Amniotic epithelial cell (primary cell): ENCODE measurements at places on chromosomes 7 and 10.

GRCh38 chr10:72056932-72057751, 31.2 kb downstream of the SPOCK2 start:
- no peak for DNase-seq

DNA sequence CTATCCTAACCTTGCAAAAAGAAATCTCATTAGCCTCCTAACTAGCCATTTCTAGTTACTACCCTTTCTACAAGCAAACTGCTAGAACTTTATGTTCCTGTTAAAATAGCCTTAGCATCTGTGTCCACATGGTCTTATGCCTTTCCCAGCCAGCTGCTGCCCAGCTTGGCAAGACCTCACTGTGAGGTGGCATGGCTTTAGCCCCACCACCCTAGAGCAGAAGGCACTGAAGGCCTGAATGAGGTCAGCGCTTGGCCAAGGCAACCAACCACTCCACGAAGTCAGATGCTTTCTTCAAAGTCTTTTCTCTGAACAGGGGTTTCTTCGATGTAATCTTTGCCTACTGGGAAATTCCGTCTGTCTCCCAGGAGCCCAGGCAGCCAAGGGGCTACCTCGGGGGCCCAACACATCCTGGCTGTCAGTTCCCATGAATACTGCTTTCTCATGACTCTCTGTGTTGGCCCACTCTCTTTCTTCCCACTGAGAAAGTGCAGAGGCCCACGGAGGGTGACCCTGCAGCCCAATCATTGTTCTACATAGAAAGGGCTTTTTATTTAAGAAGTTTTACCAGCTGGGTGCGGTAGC, 41.6 kb downstream of the POLR3A start:
- DNase-seq: no peak

- DNase-seq: peak; percentile 57
These were observed 157.3 kb upstream of the BET1 start for GRCh38 chr7:94161476-94161875.

DNA sequence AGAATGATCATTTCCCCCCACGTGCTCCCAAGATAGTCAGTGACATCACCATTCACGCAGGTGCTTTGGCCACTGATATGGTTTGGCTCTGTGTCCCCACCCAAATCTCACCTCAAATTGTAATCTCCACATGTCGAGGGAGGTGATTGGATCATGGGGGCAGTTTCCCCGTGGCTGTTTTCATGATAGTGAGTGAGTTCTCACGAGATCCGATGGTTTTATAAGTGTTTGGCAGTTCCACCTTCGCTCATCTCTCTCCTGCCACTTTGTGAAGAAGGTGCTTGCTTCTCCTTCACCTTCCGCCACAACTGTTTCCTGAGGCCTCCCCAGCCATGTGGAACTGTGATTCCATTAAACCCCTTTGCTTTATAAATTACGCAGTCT, 205.4 kb upstream of the SH2B2 start:
- DNase-seq: no peak

DNA sequence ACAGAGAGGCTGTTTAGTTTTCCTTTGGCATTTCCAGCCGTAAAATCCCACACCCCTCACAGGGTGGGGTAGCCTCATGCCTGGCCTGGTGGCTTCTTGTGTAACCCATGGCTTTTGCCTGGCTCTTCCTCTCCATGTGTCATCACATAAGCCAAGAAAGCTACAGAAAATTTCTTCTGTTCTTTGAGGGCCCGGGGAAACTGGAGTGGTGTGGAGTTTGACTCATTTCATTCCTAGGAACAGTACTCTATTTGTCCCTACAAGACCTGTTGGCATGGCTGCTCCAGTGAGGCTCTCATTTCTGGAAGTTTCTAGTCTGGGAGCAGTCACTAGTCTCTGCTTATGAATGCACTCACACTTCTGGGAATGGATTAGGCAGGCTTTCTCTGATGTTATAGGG, 523.9 kb downstream of the SUGCT start:
- peak; percentile 3 for DNase-seq

GRCh38 chr7:149770728-149771636, 2.4 kb downstream of the ZNF467 start:
- no peak for DNase-seq

- peak; percentile 21 for DNase-seq
These were observed 794 bp downstream of the MBL2 start for GRCh38 chr10:52771534-52772445.

DNA sequence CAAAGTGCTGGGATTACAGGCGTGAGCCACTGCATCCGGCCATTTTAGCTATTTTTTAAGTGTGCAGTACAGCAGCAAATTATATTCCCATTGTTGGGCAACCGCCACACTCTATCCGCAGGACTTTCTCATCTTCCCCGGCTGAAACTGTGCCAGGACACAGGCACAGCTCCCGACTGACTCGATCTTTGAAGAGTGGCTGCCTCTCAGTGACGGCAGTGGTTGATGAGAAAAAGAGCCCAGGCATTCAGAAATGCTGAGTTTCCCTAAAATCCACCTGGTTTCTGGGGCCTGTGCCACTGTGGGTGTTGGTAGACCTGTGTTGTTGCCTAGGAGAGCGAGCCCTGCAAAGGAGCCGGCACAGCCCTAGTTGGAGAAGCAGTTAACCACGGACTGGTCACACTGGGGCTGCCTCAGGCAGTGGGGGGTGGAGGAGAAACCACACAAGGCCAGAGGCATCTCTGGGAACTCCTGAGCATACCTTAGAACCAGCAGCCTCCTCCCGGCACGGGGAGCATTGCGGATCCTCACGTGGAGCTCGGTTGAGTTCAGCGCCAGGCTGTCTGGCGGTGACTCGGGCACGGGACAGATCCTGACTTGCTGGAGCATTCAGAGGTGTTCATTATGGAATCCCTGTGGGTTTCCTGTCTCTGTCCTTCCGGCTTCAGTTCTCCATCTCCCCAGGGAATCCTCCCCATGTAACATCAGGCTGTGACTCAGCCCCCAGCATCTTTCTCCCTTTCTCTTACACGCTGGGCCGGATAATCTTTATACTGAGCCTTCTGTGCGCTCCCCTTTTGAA, 16.2 kb downstream of the PFKFB3 start:
- peak; percentile 85 for DNase-seq

GRCh38 chr7:17492437-17492836, 194.0 kb downstream of the AHR start:
- no peak for DNase-seq

DNA sequence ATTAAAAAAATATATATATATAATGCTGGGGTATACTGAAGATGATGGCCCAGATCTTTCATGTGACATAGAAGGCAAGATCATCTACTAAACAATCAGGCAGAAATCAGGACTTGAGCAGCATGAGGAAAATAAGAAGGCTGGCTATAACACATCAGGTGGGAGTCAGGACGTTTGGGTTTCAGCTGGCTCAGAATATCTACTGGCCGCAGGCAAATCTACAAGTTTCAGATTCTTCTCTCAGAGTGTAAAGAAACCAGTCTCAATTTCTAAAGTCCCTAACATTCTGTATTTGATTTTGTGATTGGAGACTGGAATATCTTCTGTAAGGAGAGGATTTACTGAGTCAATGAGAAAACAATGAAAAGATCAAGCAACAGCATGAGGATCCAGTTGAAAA, 37.7 kb upstream of the FAM3C start:
- no peak for DNase-seq

DNA sequence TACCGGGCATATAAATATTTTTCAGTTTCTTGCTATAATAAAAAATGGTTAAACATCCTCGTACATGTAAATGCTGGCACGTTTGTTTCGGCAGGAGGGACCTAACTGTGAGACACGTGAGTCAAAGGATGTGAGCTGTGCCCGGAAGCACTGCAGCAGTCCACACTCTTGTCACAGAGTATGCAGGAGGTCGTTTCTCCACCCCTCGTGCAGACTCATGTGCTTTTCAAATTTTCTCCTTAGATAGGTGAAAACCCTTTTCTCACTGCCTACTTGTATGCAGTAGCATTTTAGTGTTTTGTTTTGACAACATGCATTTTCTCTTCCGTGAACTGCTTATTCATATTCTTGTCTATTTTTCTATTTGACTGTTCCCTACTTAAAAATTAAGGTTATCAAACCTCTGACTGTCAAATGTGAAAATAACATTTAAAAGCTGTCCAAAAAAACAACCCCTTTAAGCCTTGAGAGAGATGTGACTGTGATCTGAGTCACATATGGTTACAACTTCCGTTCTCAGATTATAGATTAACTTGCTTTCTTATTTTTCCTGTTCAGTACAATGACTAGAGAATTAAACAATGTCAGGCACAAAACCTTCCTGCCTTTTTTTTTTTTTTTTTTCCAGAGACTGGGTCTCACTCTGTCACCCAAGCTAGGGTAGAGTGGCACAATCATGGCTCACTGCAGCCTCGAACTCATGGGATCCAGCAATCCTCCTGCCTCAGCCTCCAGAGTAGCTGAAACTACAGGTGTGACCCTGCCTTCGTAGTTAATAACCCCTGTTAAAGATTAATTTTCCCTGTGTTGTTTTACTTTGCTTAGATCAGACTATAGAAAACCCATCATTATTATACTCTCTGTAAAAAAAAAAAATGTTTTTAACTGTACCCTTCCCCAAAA, 45.1 kb downstream of the DPY19L1 start:
- DNase-seq: peak; percentile 12

GRCh38 chr10:75201793-75202307, 8.7 kb upstream of the VDAC2 start:
- no peak for DNase-seq

DNA sequence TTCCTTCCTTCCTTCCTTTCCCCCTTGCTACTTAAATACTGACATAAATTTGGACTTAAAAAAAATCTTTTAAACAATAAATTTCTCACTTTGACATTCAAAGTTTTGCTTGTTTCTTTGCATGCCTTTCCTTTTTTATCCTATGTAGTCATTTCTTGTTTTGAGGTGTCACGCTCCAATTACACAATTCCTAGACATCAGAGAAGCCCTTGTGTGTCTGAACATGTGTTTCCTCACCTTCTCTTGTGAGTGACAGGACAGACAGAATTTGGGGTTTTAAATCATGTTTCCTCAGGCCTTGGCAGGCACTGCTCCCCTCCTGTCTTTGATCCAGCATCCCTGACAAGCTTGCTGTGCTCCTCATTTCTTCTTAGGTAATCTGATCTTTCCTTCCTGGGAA, 91.3 kb downstream of the CYTH3 start:
- DNase-seq: no peak

GRCh38 chr7:50226669-50227068, 77.8 kb upstream of the IKZF1 start:
- no peak for DNase-seq

DNA sequence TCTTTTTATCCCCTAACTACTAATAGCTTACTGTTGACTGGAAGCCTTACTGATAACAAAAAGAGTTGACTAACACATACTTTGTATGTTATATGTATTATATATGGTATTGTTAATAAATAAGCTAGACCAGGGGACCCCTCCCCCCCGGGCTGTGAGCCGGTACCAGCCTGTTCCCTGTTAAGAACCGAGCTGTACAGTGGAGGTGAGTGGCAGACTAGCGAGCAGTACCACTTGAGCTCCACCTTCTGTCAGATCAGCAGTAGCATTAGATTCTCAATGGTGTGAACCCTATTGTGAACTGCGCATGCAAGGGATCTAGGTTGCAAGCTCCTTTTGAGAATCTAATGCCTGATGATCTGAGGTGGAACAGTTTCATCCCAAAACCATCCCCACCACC, 377.0 kb downstream of the IPMK start:
- no peak for DNase-seq

DNA sequence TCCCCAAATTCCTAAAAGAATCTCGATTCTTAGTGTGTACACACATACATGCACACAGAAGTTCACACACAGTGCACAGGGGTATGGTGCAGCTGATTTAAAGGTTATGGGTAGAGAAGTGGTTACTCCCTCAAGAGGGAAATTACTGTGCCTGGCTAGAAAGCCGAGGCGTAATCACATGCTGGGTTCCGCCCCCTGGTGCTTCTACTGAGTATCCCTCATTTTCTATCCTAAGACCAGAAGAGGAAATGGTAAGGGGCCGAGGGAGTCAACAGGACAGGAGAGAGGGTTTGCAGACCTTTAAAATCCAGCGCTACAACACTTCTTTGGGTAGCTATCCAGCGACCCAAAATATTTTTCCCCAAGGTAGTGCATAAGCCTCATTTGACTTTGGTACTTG, 147.3 kb upstream of the TMEM196 start:
- no peak for DNase-seq

GRCh38 chr10:62907470-62908212, 91.5 kb upstream of the EGR2 start:
- no peak for DNase-seq

DNA sequence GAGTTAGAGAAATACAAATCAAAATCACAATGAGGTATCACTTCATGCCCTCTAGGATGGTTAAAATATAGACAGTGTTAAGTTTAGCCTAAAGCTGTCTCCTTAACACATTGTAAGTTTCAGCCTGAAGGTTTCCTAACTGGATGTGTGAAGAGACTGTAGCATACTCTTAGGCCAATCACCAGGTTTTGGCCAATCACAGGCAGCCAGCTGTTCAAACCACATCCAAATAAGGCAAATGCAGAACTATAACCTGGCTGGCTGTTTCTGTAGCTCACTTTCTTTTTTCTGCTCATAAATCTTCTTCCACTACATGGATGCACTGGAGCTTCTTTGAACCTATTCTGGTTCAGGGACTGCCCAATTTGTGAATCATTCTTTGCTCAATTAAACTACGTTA, 19.7 kb downstream of the ESYT2 start:
- DNase-seq: peak; percentile 65

DNA sequence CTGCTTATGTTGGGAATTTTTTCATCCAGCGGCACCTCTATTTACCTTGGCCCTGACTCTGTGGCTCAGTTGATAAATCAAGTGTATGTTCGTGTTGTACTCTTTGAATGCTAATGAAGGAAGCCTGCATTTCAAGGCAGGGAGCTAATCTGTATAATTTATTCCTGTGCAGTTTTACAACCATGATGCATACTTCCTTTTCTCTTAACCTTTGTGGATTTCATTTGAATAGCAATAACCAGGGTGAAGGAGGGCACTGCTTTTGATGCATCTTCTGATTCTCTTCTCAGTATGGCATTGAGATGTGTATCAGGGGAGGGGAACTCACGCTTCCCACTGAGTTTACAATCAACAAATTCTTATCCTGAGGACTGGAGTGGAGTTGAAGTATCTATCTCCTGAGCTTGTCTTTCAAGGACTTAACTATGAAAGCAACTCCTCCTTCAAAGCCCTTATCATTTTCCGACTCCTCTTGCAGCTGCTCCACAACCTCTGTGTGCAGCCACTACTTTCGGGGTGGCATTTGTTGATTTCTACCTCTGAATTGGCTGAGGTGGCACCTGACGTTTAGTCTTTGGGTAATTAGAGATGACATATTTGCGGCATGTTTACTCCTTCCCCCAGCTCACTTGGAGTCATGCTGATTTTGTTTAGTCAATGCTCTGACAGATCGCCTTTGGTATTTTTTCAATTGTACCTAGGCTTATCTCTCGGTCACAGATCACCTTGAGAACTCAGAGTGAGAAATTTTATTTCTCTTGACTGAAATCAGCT, 275.2 kb downstream of the PHTF2 start:
- no peak for DNase-seq

DNA sequence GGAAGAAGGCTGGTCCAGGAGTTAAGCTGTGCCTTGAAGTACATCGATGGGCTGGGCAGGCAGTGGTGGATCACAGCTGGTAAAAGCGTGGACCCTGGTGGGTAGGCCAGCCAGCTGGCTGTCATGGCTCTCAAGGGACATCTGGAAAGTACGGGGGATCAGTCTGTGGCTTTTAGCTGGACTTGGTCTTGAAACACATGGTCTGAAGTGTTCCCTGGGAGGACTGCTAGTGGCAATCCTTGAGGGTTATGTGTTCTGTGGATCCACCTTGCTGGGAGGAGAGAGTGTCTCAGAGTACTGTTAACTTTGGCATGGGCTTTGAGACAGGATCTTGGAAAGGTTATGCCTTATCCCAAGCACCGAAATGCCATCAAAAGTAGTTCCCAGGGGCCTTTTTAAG, 754.3 kb downstream of the SUGCT start:
- no peak for DNase-seq

GRCh38 chr10:51030480-51030879, 43.8 kb upstream of the PRKG1 start:
- DNase-seq: no peak
